ENCODE measurements at places on chromosomes 5 and 9.

DNA sequence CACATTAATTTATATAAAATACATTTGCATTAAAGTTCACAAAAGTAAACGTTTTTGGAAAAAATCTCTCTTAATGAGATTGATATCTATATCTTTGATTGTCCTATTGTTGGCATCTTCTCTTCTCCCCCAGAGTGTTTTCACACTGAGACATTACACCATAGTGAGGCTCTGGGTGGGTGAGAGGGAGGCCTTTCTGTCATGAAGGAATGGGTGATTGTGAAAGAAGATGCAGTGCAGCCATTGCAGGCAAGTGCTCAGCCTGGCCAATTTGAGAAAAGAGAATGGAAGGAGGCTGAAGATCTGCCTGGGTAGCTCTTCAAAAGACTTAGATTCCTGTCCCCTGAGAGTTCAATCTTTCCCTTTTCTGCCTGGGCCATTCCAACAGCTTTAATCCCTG, 140.8 kb downstream of the SLC12A2 start:
- no peaks in the 10 kb centered on the region for H3K36me3 ChIP-seq
- DNase-seq, result no peak
- no peak overlapping the region for H3K27ac ChIP-seq
- no peaks in the 10 kb centered on the region for H3K27me3 ChIP-seq
- H3K4me1 ChIP-seq, result peaks cover 19% of the 10 kb centered on the region

GRCh38 chr9:113912816-113913215, 36.7 kb downstream of the ZNF618 start:
- no peak for DNase-seq
- no peak overlapping the region for H3K27ac ChIP-seq
- H3K36me3 ChIP-seq, result no peaks in the 10 kb centered on the region

- no peak overlapping the region for H3K27ac ChIP-seq
- peaks cover 3% of the 10 kb centered on the region for H3K27me3 ChIP-seq
- no peak for DNase-seq
- H3K36me3 ChIP-seq, result no peaks in the 10 kb centered on the region
- no peak overlapping the region for H3K4me3 ChIP-seq
Observed at GRCh38 chr5:62043289-62044280, 262.4 kb upstream of the KIF2A start.

DNA sequence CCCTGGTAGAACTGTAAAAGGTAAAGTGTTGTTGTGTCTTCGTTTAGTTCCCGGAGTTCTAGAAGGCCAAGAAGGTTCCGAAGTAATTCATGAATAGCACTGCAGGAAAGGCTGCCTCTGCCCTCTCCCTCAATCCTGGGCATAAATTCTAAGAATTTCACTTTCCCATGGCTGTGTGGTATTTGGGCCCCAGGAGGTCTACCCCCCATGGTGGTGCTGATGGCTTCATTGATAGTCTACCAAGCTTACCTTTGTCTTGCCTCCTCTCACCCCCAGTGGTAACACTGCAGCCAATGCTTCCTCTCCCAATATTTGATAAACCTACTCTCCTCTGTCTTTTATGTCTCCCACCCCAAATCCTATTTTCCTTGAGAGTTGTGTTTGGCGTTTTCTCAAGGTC, 39.5 kb downstream of the ADAMTS16 start:
- H3K36me3 ChIP-seq, result peaks cover 6% of the 10 kb centered on the region
- H3K4me3 ChIP-seq, result no peak overlapping the region
- H3K27me3 ChIP-seq, result no peaks in the 10 kb centered on the region
- no peak overlapping the region for H3K27ac ChIP-seq
- DNase-seq, result no peak

DNA sequence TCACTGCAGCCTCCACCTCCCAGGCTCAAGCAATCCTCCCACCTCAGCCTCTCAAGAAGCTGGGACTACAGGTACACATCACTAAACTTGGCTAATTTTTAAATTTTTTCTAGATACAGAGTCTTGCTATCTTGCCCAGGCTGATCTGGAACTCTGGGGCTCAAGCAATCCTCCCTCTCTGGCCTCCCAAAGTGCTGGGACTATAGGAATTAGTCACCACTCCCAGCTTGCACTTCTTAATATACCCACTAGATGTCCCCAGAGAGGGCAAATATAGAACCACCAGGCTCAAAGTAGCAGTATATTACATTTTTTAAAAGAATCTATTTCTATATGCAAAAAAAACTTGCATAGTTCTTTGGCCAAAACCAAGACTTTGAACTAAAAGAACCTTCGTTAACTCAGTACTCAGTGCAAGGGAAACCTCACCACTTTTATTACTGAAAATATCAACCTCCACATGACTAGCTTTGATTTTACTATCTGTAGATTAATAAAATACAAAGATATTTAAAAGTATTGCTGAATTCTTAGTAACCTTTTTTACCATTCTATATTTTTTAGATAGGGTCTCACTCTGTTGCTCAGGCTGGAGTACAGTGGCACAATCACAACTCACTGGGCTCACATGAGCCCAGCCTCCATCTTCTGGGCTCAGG, 25.8 kb upstream of the HSD17B3 start:
- H3K36me3 ChIP-seq, result no peaks in the 10 kb centered on the region
- DNase-seq, result peak; percentile 16
- H3K4me3 ChIP-seq, result no peak overlapping the region
- peaks cover 11% of the 10 kb centered on the region for H3K4me1 ChIP-seq

DNA sequence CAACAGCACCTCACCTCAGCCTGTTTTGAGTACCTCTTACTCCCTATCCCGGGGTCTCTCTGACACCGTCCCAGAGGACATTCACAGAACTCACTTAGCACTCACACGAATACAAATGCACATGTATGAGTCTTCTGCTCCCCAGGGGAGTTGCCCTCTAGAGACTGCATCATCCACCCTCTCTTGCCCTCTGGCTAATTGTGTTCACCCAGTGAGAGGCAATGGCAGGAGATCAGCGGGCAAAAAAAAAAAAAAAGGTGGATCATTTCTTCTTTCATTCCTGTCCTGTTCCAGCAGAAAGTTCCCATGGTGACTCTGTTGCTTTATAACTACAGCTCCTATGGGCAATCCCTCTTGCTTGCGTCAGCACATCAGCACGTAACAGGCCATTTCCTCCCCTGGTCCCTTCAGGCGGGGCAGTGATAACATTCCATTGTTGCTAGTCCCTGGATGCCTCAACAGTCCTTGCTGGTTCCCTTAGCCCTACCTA, 23.5 kb upstream of the SNX2 start:
- no peaks in the 10 kb centered on the region for H3K27me3 ChIP-seq
- peaks cover 4% of the 10 kb centered on the region for H3K4me1 ChIP-seq
- H3K36me3 ChIP-seq, result no peaks in the 10 kb centered on the region
- DNase-seq, result peak; percentile 69

GRCh38 chr5:148910686-148911361, 84.4 kb downstream of the ADRB2 start:
- DNase-seq, result peak; percentile 53
- peak overlapping the region; percentile 47 for H3K27ac ChIP-seq
- no peaks in the 10 kb centered on the region for H3K27me3 ChIP-seq
- peaks cover 53% of the 10 kb centered on the region for H3K4me1 ChIP-seq

DNA sequence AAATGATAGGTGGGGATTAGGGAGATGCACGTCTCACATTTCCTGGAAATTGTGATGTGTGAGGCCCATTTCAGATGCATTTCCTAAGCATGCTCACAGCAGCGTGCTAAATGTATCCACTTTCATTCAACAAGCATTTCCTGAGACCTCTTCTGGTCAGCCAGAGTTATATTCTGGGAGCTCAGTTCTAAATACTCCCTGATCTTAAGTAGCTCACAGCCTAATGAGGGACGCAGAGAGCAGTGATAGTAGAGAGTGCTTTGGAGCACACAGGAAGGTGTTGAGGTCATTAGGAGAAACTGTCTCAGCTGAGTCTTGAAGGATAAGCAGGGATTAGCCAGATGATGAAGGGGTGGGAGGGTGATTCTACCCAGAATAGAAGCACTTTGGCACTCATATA, 46.2 kb upstream of the FSD1L start:
- peak; percentile 24 for DNase-seq
- no peaks in the 10 kb centered on the region for H3K27me3 ChIP-seq
- no peak overlapping the region for H3K4me3 ChIP-seq
- H3K36me3 ChIP-seq, result no peaks in the 10 kb centered on the region
- H3K27ac ChIP-seq, result no peak overlapping the region

DNA sequence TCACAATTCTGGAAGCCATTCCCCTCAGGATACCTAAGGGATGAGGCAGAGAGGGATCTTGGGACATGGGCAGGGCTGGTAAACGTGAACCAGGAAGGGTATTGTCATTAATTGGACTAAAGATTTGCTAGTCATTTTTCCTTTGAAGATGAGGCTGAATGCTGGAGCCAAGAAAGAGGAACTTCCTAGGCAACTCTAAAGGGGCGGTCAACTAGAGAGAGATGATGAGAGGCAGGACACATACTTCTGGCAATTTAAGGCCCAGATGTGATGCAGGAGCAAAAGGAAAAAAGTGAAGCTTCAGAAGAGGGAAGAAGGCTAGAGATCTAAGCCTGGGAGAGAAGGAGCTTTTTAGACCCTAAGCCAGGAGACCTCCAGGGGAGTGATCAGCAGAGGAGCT, 5.6 kb downstream of the GBA2 start:
- H3K27ac ChIP-seq, result no peak overlapping the region
- H3K4me3 ChIP-seq, result no peak overlapping the region
- H3K36me3 ChIP-seq, result peaks cover 42% of the 10 kb centered on the region
- no peaks in the 10 kb centered on the region for H3K27me3 ChIP-seq

- H3K4me3 ChIP-seq, result no peak overlapping the region
- H3K4me1 ChIP-seq, result peaks cover 20% of the 10 kb centered on the region
- no peaks in the 10 kb centered on the region for H3K27me3 ChIP-seq
- H3K27ac ChIP-seq, result no peak overlapping the region
- DNase-seq, result no peak
Observed at GRCh38 chr9:38071470-38072134, 2.6 kb upstream of the SHB start.

DNA sequence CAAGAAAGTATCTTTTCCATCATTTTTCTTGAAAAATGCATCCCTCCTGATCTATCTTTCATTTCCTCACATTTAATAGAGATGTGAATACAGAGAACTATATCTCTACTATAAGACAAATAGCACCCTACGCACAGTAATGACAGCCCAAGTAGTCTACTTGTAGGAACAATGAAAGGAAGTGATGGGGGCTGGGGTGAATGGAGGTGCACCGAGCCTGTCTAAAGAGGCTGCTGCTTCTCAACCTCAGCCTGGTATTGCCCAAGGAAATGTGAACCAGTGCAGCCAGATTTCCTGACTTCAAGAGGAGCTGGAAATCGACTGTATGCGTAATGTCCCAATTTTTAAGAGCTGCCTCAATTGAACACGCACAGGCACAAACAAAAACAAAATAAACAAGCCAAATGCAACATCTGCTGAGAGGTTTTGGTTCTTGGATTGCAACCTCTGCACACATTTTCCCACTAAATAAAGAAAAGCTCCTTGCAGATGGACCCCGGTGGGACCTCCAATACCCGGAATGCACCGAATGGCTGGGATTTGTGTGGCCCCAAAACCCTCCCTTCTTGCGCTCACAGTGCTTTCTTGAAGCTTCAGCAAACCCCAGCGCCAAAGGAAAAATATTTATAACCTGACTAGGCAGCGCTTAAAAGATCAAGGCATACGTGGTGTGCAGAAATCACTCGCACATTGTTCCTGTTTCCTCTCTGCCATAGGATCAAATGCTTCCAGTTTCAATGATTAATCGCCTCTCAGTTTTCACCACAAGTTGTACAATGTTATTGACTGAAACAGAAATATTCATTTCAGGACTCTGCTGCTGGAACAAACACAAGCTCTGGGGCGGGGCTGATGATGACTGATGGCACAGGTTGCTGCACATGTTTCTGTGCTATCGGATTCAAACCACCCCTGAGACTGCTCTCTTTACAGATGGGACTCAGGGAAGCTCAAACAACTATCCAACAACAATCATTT, 68.3 kb downstream of the KCNIP1 start:
- no peak overlapping the region for H3K4me3 ChIP-seq
- DNase-seq, result peak; percentile 38
- H3K27me3 ChIP-seq, result peaks cover 5% of the 10 kb centered on the region
- no peaks in the 10 kb centered on the region for H3K36me3 ChIP-seq
- H3K27ac ChIP-seq, result no peak overlapping the region

DNA sequence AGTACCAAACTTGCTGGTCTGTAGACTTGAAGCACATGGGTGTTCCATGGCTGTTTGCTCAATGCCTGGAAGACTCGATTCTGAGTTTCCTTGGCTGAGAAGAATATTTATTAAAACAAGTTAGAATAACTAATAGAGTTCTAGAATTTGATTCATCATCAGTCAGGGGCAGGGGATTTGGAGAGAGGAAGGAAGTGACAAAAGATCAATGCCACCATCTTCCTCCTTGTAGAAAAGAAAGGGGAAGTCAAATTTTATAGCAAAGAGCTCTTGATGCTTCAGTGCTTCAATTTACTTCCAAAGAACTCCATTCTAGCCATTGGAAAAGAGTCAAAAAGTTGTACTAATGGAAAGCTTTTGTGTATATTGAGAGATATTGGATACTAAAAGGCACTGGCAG, 236.3 kb downstream of the MCTP1 start:
- H3K27ac ChIP-seq, result no peak overlapping the region
- H3K4me3 ChIP-seq, result no peak overlapping the region
- H3K27me3 ChIP-seq, result no peaks in the 10 kb centered on the region
- no peaks in the 10 kb centered on the region for H3K4me1 ChIP-seq
- no peaks in the 10 kb centered on the region for H3K36me3 ChIP-seq

DNA sequence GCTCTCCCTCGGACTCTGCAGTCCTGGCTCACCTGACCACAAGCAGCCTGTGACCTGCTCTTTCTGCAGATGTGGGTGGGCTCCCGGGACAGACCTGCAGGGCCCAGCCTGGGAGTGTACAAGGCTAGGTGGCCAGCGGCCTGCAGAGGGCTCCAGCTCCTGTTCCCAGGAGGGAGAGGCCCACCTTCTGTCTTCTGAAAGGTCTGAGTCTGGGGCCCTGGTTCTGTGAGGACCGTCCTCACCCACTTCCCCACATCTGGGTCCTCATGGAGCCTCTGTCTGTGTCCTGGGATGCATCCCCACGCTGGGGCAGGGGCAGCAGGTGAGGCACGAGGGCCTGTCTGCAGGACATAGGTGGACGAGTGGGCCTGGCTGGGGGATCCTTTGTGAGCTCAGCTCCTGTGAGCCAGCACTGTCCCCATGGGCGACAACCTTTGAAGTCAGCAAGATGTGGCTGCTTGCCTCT, 43.7 kb downstream of the PHF2 start:
- H3K36me3 ChIP-seq, result no peaks in the 10 kb centered on the region
- no peaks in the 10 kb centered on the region for H3K4me1 ChIP-seq

- peak; percentile 63 for DNase-seq
- peaks cover 32% of the 10 kb centered on the region for H3K4me1 ChIP-seq
- no peaks in the 10 kb centered on the region for H3K36me3 ChIP-seq
- H3K27ac ChIP-seq, result peak overlapping the region; percentile 92
Observed at GRCh38 chr9:130835441-130836298, 616 bp downstream of the ABL1 start.

GRCh38 chr5:150272531-150272930, 17.0 kb downstream of the CAMK2A start:
- no peak overlapping the region for H3K4me3 ChIP-seq
- H3K36me3 ChIP-seq, result no peaks in the 10 kb centered on the region
- no peak for DNase-seq
- no peak overlapping the region for H3K27ac ChIP-seq
- no peaks in the 10 kb centered on the region for H3K27me3 ChIP-seq

GRCh38 chr5:138102454-138103318, 18.9 kb downstream of the WNT8A start:
- H3K27me3 ChIP-seq, result peaks cover 10% of the 10 kb centered on the region
- no peaks in the 10 kb centered on the region for H3K36me3 ChIP-seq
- no peak overlapping the region for H3K4me3 ChIP-seq
- H3K4me1 ChIP-seq, result no peaks in the 10 kb centered on the region
- no peak for DNase-seq
- H3K27ac ChIP-seq, result no peak overlapping the region

Measured in astrocyte (in vitro differentiated cells and primary cell).